ENCODE measurements at places on chromosomes 7 and 10.
A peak's percentile ranks its signal among the peaks of the same experiment; 100 is the strongest.

GRCh38 chr10:7235376-7235775, 175.5 kb downstream of the SFMBT2 start:
- DNase-seq, result no peak

- DNase-seq, result peak; percentile 56
Measured at GRCh38 chr10:118720685-118721538, 33.9 kb downstream of the CACUL1 start.

DNA sequence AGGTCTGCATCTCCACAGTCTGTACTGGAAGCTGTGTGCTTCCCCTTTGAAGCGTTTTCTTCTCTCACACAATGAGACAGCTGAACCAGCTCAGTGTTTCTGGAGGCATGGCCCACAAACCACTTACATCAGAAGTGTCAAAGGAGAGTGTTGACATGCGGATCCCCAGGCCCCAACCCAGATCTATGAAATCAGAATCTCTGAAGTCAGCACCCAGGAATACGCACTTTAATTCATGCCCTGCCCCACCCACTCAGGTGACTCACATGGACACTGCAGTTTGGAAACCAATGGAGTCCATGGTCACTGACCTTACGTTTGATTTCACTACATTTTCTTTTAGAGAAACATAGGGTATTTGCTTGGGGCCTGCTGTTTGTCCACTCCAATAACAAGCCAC, 19.0 kb downstream of the TLL2 start:
- no peak for DNase-seq

DNA sequence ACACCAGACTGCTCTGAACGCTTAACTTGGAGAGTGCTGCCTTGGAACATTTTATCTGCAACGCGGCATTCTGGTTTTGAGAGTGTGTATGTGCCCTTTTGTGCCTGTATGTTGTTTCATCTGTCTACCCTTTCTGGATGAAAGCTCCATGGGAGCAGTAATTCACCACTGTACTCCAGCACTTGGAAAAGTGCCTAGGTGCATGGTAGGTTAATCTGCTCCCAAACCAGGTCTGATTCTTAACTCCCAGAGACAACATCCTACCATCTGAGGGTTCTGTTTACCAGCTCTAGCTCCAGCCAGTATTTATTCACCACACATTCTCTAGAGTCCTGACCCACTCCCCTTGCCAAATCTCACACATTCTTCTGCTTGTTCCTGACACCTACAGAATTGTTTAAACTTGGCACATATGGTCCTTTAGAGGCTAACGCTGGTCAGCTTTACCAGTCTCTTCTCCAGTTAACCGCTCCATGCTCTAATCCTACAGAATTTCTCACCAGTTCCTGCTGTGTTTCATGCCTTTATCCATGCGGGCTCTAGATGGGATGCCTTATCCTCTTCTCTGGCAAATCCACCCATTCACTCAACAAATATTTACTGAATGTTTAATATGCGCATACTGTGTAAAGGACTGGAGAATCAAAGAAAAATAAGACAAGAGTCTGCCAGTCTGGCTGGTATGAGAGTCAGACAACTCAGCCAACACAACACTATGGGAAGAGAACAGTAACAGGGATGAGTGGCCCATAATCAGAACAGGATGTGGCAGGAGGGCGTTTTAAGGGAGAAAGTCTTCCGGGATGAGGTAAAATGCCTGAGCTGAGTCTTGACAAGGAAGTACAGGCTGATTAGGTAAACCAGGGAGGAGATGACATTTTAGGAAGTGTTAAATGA, 46.3 kb downstream of the MTPN start:
- DNase-seq, result no peak

DNA sequence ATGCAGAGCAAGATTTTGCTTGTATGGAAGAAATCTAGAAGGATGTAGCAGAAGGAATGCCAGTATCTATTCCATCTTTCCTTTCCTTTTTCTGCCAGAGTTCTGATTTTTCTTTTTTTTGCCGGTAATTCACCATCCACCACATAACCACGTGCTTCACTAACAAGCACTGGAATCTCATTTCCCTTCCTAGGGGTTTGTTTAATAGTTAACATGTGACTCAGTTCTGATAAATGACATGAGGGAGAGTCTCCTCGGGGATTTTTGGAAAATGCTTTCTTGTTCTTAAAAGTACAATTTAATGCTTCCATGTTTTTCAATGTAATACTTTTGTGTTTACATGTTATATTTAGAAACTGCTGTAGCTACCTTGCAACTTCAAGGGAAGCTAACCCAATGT, 590.2 kb downstream of the SH2D4B start:
- DNase-seq, result no peak

DNA sequence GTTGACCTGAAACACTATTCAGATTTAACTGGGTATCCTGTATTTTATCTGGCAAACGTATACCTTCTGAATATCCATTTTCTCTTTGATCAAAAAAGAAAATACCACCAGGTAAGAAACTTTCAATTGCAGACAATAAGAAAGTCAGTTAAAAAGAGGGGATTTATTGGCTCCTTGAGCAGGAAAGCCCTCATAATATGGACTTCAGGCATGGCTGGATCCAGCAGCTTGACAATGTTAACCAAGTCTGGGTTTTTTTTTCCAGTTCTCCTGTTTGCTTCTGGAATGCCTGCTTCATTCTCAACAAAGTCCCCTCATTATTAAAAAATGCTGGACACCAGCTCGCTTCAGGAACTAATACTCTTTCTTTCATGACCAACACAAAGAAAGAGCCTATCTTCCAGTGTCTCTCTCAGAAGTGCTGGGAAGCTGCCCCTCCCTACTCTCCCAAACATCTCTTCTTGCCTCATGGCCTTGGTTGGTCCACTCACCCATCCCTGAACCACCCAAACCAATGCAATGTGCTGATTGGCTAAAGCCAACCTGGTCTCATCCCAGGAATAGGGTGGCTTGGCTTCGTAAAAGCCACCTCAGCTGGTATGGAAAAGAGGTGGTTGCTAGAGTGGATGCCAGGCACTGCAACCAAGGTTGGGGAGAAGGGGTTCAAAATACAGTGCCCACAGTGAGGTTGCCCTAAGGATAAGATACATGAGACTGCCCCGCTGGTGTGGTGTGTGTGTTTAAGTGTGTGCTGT, 30.6 kb upstream of the WDFY4 start:
- no peak for DNase-seq

- no peak for DNase-seq
Measured at GRCh38 chr7:157980774-157981173, 606.8 kb downstream of the PTPRN2 start.

DNA sequence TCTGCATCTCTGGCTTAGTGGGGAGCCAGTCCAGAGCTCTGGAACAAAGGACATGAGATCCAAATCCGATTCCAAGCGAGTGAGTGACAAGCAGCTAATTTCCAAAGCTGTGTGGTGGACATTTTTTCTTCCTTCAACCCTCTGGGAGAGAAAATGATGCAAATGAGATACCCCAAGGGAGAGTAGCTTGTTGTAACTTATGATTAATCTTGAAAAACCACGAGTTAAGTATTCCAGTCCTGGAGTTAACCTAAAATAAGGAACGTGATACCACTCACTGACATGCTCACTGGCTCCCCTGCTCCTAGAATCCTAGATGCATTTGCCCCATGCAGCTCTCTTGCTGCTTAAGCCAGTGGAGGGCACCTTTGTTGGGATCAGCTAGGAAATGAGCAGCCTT, 116.0 kb upstream of the HABP2 start:
- DNase-seq, result no peak

- DNase-seq, result no peak
Measured at GRCh38 chr10:99979066-99979685, 30.6 kb downstream of the DNMBP start.

- DNase-seq, result no peak
Measured at GRCh38 chr7:9781710-9782109, 1192.0 kb upstream of the PHF14 start.

GRCh38 chr10:99484626-99485581, 47.8 kb upstream of the NKX2-3 start:
- DNase-seq, result no peak

DNA sequence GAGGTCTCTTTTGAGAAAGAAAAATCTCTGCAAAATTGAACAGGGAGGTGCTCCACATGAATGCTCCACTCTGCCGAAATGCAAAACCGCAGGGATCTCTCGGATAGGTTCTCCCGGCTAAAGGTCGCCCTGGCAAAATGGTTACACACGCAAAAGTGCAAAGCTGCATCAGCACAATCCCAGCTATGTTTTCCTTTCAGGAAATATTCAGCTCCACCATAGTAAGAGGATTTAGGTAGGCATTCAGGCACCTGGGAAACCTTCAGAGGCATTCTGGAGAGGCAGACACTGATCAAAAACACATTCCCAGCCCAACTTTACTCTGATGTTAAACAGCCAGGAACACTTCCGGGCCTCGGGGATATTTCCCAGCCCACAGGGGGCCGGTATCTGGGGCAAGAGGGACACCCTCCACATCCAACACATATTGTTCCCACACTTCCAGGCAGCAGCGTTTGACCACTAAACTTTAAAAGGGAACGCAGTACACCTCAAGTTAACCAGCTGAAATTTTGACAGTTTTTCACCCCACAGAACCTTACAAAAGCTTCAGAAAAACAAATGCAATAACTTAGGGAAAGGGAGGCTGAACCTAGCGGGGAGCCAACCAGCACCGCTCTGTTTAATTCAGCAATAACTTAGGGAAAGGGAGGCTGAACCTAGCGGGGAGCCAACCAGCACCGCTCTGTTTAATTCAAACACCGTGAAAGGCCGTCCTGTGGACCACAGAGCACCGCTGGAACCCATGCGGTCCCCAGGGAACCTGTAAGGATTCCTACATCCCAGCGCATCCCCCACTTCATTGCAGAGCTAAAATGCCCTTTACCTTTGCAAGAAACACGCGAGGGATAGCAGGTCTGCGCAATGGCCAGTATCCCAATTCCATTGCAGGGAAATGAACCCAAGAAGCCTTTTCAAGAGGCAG, 45.9 kb downstream of the TNS3 start:
- DNase-seq, result no peak

GRCh38 chr10:122225330-122225729, 45.8 kb upstream of the BTBD16 start:
- DNase-seq, result no peak

GRCh38 chr7:99355098-99355497, 19.4 kb upstream of the ARPC1B start:
- no peak for DNase-seq

DNA sequence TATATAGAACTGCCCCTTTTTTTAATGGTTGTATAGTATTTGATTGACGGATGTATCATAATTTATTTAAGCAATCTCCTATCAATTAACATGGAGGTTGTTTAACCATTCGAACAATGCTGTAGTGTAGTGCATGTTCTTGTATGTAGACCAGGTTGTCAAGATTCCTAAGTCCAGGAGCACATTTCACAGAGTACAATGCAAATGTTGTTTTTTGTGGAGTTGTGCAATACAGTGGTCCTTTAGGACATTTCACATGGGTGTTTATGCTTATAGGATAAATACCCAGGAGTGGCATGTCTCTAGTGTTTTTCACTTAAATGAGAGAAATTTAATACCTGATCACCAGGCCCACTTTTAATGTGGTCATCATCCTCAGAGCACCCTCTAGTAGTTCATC, 8.1 kb downstream of the ASB4 start:
- DNase-seq, result no peak

GRCh38 chr10:91349381-91349780, 60.8 kb upstream of the HECTD2 start:
- no peak for DNase-seq

DNA sequence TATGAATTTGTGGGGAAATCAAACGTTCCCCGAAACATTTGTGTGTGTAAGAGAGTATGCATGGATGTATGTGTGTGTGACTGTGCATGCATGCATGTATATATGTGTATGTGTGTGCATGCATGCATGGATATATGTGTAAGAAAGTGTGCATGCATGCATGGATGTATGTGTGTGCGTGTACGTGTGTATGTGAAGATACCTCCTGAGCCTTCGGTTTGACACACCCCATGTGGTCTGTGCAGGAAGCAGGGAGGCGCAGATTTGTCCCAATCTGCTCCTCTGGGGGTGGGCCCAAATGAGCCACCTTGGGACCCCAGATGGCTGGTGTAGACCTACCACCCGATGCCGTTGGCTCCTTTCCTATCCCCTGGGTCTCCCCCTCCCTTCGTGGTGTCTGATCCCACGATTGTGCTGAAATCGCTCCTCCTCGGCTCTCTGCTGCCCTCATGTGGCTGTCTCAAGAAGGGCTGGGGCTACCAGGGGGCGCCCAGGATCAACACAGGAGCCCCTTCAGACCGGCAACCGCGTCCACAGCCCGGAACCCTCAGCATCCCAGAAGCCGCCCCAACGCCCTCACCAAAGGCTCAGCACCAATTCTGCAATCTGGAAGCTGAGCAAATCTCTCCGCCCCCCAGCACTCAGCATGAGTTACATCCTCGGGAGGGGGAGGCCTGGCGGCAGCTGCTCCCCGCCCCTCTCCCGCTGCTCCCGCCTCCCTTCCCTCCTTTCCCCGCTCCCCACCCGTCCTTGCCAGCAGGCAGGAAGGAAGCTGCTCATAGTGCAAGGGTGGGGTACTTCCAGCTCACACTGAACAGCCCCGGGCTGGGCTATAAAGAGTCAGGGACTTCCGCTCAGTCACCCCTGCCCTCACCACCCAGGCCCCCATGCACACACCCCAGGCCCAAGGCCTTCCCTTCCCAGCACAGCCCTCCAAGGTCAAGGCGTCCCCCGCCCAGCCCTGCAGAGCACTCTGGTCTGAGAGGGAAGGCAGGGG, 2.3 kb upstream of the NOS3 start:
- peak; percentile 68 for DNase-seq

GRCh38 chr7:157224627-157225026, 85.9 kb downstream of the UBE3C start:
- DNase-seq, result peak; percentile 36

GRCh38 chr10:68135922-68136792, 26.9 kb downstream of the MYPN start:
- no peak for DNase-seq

- DNase-seq, result peak; percentile 53
Measured at GRCh38 chr10:3192856-3193635, 20.5 kb upstream of the PITRM1 start.

DNA sequence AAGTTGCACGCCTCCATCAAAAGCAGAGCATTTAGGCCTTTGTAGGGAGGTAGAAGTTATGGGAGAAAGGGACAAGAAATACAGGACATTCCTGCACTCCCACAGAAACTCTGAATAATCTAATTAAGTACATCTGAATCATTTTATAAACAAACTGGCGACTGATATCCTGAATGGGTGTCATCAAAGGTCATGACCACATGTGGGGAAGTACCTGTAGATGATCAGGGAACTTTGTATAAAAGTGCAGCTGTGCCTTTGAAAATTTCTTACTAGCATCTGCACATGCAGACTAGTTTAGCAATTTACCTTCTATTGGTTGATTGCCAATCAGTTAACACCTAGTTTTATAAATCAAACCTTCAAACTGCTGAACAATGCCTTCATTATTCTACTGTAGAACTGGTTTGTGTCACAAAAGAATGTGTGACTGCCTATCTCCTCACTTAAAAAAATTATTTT, 17.1 kb downstream of the STEAP4 start:
- DNase-seq, result no peak

GRCh38 chr10:34880817-34881216, 65.7 kb upstream of the PARD3 start:
- DNase-seq, result no peak

- DNase-seq, result no peak
Measured at GRCh38 chr7:43298617-43299016, 186.2 kb downstream of the HECW1 start.

GRCh38 chr10:8041284-8041991, 13.1 kb upstream of the GATA3 start:
- no peak for DNase-seq

- DNase-seq, result no peak
Measured at GRCh38 chr10:24834869-24835268, 111.2 kb upstream of the ARHGAP21 start.

- DNase-seq, result no peak
Measured at GRCh38 chr10:34622945-34623344, 192.2 kb downstream of the PARD3 start.

GRCh38 chr7:22109761-22110160, 164.1 kb upstream of the CDCA7L start:
- peak; percentile 26 for DNase-seq

All from OCI-LY7 (cell line).